ENCODE measurements at places on chromosomes 2 and 18.

DNA sequence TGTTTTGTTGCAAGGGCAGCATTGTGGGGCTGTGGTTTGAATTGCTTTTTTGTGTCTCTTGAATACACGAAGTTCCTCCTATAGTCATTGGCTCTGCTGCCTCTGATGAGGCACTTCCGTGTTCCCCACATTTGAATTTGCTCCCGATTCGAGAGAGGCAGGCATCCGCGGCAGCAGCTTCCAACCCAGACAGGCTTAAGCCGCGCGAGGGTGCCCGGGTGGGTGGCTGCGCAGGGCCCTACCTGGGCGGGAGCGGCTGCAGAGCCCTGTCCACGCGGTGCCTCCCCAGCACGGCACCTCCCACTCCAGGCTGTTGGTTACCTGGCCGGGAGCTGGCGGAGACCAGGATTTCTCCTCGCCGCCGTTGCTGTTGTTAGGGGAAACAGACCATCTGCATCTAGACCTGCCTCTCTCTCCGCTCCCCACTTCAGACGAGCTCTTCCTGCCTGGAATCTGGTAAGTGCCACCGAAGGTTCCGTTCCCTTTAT is 151.3 kb downstream of the NEDD4L start:
- no peak for DNase-seq

DNA sequence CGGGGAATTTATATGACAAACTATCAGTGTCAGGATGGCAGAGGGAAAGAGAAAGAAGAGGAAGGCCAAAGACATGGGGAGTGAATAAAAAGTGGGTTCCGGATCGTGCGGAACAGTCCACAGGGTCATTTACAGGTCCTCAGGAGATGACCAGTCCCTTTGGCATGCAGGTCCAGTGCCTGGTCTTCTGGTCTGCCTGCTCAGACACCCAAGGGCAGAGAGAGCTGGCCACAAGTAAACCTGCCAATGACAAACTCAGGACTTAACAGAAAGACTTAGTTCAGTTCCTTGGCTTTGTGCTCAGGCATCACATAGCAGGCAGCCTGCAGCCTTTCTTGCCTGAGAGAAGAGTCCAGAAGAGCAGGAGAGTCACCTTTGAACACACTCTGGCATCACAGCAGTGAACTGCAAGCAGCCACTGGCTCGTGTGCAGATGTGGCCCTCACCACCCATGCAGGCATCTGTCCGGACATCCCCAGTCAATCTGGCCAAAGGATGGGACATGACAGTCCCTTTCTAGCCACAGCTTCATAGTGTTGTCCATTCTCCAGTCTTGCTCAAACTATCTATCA is 14.0 kb downstream of the TMEM127 start:
- no peak for DNase-seq

DNA sequence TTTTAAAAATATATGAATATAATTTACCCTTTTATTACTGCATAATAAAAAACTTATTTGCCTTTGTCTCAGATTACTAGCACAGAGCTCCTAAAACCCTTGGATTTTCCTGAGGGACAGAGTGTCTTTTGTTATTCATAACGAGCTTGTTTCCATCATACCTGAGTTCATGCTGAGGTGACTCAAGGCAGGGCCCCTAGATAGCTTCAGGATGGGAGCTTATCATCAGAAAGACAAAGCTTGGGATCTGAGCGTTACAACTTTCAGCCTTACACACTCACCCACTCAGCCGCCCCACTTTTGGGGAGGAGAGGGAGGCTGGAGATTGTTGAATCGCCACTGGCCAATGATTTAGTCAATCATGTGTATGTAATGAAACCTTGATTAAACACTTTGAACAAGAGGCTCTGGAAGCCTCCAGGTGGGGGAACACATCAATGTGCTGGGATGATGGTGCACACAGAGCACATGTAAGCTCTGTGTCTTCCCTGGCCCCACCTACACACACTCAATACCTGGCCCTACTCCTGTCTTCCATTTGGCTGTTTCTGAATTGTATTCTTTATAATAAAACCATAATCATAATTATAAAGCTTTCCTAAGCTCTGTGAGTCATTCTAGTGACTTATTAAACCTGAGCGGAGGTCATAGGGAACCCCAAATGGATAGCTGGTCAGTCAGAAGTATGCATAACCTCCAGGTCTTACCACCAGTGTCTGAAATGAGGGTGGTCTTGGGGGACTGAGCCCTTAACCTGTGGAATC is 28.5 kb upstream of the DNAH7 start:
- no peak for DNase-seq

GRCh38 chr2:33496726-33497125 is 20.3 kb downstream of the RASGRP3 start:
- DNase-seq = no peak

GRCh38 chr18:3055816-3056215 is 42.9 kb upstream of the LPIN2 start:
- no peak for DNase-seq

- DNase-seq = no peak
Observed at GRCh38 chr2:200814276-200814815, 2.6 kb downstream of the BZW1 start.

DNA sequence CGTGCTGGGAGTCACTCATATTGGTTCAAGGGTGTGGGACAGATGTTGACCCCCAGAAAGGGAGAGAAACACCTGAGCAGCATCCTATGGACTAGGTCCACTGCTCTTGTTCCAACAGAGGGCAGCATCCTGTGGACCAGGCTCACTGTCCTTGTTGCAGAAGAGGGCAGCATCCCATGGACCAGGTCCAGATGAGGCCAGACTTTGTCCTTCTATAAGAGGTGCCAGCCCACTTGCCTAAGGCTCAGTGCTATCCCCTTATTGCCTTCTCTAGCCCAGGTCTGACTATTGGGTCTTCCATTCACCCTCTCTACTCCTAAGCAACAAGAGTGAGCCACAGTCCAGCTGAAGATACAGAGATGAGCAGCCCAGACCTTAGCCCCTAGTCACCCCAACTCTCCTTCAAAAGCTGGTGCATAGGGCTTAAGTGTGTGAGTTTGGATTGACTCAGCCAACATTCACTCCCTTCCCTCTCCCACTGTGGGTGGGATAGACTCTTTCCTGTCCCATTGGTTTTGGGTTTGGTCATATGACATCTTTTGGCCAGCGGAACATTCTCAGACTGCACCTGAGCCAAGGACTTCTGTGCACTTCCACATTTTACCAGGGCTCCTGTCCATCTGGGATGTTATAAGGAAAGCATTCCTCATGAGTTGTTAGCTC is 132.4 kb upstream of the GPC1 start:
- no peak for DNase-seq

DNA sequence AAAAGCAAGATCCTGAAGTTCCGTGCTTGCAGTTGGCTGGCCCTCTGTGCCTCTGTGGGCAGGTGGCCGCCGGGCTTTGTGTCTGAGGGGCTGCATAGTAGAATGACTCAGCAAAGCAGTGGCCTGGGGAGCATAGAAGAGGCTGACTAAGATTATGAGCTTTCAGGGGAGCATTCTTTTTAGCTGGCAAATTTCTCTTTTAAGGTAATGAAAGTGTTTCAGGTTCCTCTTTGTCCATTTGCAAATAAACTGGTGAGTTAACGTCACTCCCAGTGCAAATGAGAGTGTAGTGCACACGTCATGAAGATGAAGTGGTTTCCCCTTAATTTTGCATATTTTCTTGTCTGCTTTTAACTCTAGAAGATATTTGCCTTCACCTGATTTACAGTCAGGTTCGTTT is 98.6 kb downstream of the BCL2L11 start:
- no peak for DNase-seq

DNA sequence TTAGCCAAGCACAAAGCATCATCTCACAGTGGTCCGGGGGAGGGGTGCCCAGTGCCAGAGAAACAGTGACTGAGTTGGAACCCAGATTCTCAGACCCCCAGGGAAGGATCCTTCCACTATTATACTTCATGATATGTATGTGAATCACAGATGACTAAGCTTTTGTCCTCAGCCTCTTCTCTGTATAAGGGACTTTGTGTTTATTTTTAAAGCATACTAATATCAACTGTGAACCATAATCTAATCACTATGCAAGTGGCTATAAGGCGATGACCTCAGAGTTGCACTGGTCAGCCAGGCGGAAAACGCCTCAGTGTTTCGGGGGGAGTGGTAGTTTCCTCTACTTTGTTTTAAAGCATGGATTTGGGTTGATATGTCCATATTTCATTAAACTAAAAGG is 160.4 kb upstream of the TMEM200C start:
- DNase-seq = no peak

DNA sequence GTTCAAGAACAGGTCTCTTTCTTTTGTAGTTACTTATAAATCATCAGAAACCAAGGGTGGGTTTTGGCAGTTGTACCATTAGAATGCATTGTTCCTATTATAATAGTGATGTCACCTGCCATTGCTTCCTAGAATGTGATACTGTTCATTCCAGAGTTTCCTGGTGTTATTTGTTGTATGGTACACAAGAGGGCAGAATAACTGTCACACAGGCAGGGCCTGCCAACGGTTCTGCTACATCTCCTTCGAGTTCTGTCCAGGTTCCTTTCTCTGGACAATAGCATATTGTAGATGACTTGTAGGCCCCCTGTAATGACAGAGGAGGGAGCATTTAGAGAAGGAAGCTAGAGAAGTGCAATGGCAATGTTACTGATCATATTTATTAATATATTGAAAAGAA is 98.3 kb downstream of the KLHL14 start:
- DNase-seq = no peak

DNA sequence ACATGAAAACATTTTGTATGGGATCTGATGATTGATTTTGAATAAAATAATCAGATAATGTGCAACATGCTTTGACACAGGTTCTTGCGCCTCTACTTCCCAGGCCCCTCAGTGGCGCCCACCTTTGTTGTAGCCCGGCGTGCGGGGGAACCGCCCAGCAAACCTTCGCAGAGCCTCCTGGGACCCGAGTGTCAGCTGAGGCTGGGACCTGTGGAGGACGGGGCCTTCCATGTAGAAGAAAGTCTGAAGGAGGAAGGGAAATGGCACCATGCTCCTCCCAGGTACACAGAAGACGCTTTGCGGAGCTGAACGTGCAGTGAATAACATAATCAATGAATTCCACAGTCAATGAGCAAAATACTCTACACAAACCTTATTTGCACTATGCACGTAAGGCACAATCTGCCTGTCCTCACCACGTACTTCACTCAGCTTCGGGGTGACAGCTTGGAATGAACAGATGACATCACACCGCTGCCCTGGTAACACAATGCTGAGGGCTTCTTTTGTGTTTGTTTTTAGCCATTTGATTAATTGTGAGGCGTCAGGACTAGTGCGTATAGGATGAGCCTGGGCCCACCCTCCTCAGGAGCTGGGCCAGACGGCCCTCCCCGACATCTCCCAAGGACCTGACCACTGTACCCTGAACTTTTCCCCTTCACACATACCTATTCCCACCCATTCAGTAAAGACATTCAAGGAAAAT is 78.1 kb downstream of the TWIST2 start:
- DNase-seq = no peak

DNA sequence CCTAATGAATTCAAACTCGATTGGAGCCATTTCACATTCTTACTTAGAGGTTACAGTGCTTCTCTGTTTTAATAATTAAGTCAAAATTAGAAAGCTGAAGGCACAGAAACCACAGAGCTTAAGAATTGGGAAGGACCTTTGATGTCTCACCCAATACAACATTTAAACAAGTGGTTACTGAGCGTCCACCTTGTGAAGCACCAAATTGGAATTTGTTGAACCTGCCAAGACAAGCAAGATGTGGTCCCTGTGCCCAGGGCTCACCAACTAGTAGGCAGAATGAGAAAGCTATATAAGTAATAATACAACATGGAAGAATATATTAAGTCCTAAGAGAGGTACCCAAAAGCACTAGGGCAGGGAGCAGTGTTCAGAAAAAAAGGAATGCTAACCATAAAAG is 64.5 kb upstream of the NPAS2 start:
- no peak for DNase-seq

DNA sequence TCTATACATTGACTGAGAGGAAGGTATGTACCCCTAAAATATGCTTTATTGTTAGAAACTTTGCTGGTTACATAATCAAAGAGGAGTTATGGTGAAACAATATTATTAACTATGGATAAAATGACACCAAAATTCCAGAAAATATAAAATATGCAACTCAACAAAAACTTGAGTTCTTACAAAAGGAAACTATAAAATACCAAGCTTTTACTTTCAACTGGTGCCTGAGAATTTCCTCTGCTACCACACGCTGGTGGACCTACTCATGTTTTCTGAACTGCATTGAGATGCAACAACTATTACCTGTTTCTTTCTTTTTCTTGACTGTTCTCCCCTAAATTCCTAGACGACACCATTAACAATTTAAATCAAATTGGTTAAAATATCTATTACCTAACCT is 8.2 kb upstream of the NFE2L2 start:
- no peak for DNase-seq

DNA sequence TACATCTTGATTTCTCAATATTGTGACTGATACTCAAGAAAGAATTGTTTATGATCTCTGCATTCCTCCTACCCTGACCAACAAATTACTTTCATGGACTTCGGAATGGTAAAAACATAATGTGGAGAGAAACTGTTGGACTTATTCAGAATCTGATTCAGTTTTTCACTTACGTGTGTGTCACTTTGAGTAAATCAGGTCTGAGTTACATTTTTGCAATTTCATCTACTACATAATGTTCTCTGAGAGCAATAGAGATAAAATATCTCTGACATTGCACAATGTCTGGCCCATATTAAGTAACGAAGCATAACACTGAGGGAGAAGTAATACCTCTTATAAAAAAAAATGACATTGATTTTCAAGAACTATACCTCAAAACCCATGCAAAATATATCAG is 1337.9 kb upstream of the CHAC2 start:
- no peak for DNase-seq

DNA sequence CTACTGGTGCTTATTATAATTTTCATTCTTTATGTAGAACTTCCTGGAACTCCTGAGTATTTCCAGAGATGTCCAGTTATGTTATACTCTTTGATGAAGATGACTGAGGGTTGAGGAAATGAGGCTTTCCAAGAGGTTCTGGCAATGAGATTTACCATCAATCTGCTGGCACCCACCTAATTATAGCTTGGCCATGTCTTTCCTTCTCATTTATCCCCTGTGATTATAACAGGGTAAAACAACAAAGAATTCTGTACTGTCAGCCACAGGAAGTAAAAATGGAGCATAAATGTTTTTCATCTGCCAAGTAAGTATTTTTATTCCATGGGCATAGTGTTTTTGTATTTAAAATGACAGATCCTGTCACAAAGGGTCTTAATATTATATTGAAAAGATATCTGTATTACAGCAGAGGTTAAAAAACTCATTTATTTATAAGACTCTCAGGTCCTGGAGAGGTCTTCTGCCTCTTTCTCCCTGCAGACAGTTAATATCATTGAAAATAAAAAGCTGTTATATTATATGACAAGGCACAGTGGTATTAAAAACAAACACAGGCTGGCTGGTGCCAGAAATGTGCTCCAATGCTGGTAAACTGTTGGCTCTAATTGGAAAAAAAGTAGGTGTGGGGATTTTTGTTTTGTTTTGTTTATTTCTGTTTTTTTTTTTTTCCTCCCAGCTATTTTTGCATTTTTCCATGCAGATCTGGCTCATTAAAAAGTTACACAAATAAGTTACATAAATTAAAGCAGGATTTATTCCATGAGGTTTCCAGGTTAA is 1764.1 kb upstream of the CELF4 start:
- no peak for DNase-seq

DNA sequence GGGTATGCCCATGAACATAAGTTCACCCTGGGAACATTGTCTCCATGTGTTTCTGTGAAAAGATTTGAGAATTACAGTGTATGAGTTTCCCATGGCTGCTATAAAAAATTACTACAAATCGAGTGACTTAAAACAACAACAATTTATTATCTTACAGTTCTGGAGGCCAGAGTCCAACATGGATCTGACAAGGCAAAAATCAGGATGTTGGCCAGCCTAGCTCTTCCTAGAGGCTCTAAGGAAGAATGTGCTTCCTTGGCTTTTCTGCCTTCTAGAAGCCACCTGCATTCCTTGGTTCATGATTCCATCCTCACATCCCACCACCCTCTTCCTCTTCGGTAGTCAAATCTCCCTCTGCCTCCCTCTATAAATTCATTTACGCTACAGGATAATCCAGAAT is 38.6 kb downstream of the FAM124B start:
- no peak for DNase-seq

All from right forelimb (tissue), 1 donor.